ENCODE measurements at places on chromosomes 12 and 14.
A peak's percentile ranks its signal among the peaks of the same experiment; 100 is the strongest.

GRCh38 chr14:61525293-61526011 is 169.9 kb upstream of the HIF1A start:
- peak; percentile 55 for DNase-seq

DNA sequence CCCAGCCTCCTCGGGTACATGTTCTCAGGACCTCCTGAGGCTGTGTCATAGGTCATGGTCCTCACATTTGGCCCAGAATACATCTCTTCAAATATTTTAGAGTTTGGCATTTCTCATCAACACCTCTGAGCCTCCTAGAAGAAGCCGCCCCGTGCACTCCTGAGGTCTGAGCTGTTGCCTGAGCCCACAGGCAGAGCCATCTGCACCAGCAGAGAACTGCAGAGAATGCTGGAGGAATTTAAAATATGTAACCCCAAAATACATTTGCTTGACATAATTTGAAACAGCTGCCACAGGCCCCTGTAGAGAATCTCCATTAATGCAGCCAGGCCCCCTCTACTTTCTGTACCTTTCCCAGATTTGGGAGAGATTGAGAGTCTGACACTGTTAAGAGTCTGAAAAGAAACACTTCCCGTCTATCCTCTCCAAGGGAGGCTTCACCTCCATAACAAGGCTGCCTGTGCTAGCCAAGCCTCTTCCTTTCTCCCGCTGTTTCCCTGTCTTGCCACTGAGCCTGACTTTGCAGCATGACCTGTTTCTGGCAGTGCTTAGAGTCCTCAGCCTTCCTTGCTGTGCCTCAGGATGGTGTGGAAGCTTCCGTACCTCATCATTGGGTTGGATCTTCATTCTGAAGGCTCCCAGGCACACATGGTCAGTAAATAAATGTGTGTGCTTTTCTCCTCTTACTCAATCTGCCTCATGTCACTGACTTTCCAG is 95.4 kb upstream of the SFSWAP start:
- DNase-seq: no peak

DNA sequence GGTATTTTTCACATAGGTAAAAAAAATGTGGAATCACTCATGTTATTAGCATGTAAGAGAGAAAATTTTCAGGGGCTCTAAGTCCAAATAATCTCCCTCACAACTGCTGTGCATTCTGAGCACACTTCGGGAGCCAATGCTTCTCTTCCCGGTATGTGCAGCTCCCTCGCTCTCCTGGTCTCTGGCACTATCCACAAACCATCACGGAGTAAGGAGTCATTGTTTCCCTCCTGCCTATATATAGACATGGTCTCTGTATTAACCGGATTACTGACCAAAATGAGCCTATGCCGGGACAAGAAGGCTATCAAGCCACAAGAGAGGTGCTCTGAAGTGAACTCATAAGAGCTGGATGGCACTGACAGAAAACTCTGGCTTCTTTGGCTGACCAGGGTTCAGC is 13.4 kb downstream of the HECTD4 start:
- DNase-seq: no peak

- DNase-seq: no peak
Observed at GRCh38 chr12:24360907-24361306, 411.4 kb upstream of the SOX5 start.

DNA sequence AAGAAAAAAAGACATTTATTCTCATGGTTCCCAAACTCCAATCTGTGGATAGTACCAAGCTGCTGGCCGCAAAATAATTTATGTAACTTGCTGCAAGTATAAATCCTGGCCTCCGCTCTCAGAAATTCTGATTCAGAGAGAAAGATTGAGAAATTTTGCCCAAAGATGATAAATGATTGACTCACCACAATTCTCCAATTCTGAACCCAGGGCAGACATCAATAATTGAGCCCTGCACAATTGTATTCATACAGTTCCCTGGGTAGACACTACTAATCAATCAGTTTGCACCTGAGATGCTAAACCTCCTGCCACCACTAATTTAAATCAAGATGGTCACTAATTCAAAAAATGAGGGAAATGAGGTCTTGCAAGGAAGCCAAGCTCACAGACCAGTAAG is 38.2 kb downstream of the TRPV4 start:
- DNase-seq: no peak

DNA sequence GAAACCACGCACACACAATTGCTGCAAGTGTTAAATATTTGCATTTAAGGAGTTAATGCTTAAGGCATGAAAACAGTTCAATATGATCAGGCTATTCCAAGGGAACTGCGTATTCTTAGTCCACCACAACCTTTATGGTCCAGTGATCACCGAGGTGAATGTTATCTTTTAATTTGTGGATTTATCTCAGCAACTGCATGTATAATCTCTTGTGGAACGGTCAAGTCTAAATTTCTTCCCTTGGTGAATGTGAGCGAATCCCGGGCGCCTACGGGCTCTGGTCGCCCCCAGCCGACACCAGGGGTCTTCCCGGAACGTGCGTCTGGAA is 999 bp upstream of the AK7 start:
- no peak for DNase-seq

GRCh38 chr14:99521176-99522024 is 40.2 kb downstream of the CCNK start:
- DNase-seq: no peak

- no peak for DNase-seq
Observed at GRCh38 chr14:91261115-91261514, 16.6 kb upstream of the GPR68 start.

- no peak for DNase-seq
Observed at GRCh38 chr12:120130011-120130410, 13.5 kb upstream of the RAB35 start.

DNA sequence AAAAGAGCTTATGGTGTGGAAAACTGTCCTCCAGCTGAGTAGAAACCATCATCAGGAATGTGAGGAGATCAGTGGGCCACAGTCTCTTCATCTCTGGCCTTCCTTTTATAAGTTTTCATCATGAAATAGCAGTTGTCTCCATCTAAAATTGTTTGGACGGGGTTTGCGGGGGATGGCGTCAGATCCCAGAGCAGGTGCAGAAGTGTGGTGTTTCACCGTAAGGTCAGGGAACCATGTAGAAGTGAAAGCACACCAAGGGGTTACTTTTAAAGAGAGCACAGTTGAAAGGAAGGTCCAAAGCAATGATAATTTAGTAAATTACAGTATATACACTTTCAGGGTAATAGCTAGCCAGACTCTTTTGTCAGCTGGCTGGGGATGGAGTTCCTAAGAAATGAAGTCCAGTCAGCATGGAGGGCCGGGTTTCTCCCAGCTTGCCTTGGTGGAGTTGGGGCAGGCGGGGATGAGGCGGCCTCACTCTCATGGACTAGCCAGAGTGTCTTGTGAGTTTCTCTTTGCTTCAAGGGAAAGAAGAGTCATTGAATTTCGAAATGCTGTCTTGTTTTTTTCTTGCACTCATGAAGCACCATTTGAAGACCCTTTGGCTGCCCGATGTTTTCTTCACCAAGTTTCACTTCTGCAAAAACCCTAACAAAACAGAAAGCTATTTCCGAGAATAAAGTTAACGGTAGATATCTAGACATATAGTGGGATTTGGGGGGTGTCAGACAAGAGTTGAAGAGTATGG is 100.6 kb downstream of the ETV6 start:
- no peak for DNase-seq

GRCh38 chr14:58476320-58476719 is 48.8 kb downstream of the KIAA0586 start:
- no peak for DNase-seq

GRCh38 chr12:65892841-65893251 is 68.6 kb downstream of the HMGA2 start:
- DNase-seq: no peak

DNA sequence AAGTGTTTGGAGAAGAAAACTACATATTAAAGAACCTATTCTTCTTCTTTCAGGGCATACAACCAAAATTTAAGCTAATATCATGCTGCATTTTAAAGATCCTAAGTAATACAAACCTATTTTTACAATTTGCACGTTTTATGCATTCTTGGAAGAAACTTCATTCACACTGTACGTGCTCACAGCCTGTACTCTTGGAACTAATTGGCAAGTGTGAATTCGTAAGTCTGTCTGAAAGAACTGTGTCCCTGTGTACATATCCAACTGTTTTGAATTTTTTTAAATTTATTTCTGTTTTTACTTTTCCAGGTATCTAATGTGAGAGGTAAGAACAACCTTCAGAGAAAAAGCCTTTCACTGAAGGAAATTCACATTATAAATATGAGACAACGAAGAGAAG is 347.0 kb downstream of the MDGA2 start:
- DNase-seq: no peak

- DNase-seq: no peak
Observed at GRCh38 chr12:119512772-119513497, 80.6 kb upstream of the TMEM233 start.

GRCh38 chr12:129459886-129460285 is 443.9 kb downstream of the TMEM132D start:
- no peak for DNase-seq

- no peak for DNase-seq
Observed at GRCh38 chr12:54294152-54294952, 6.5 kb downstream of the NFE2 start.

DNA sequence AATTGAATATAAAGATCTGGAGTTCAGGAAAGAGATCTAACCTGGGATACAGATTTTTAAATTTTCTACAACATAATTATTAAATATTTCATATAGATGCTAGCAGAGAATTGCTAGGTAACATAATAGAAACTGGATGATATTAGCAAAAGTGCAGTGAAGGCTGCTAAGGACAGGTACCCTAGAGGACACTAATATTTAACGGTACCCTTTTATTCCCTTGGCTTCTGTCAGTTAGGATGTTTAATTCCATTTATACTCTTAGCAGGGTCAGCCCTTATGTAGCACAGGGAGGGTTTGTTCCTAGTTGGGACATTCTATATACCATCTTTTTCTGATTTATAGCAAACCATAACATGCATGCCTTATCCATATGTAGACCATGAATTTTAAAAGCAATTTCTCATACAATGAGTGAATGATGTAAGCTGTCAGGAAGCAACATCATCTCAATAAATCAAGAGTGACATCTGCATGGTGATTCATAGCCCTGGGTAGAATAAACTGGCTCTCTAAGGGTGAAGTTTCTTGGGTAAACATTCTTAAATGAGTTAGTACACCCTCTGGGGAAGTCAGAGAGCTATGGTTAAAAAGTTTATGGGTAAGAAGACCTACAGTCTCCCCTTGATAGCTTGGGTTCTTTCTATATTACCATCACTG is 404.4 kb upstream of the MGAT4C start:
- no peak for DNase-seq

DNA sequence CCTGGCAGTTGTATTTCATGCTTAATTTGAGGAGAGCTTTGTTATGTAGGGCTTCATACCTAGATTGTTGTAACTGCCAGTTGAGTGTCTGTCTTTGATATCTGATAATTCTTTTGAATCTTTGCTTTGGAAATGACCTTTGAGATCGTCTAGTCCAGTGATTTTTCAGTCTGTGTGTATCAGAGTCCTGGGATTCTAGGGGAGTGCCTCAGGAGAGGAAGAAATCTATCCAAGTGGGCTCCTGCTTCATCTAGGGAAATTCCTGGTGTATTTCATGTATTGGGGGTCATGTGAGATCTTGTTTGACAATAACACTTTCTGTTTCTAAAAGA is 98.6 kb downstream of the FIGNL2 start:
- DNase-seq: no peak

GRCh38 chr12:57624441-57625220 is 8.4 kb downstream of the B4GALNT1 start:
- no peak for DNase-seq

DNA sequence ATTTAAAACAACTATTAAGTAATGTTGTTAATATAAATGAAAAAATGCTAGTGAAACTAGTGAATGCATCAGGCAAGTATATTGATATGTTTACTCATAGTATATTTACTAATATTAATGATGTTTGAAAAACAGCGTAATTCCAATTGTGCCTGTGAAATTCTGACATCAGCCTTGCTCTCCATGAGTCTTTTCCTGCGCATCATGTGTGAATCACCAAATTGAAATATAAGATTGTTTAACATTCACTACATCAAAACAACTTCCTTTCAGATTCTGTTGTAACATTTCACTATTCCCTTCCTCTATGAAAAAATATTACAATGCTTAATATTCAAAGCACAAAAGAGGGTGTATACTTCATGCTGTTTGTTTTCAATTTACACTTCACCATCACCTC is 1995.9 kb upstream of the SEL1L start:
- DNase-seq: no peak

All from activated T-cell treated with anti-CD3 and anti-CD28 coated beads for 24 hours (primary cell).